ENCODE measurements at places on chromosomes 4 and X.

- no peak for DNase-seq
Observed at GRCh38 chr4:86946868-86947500, 12.2 kb downstream of the AFF1 start.

- no peak for DNase-seq
Observed at GRCh38 chr4:182819751-182820150, 97.4 kb downstream of the DCTD start.

DNA sequence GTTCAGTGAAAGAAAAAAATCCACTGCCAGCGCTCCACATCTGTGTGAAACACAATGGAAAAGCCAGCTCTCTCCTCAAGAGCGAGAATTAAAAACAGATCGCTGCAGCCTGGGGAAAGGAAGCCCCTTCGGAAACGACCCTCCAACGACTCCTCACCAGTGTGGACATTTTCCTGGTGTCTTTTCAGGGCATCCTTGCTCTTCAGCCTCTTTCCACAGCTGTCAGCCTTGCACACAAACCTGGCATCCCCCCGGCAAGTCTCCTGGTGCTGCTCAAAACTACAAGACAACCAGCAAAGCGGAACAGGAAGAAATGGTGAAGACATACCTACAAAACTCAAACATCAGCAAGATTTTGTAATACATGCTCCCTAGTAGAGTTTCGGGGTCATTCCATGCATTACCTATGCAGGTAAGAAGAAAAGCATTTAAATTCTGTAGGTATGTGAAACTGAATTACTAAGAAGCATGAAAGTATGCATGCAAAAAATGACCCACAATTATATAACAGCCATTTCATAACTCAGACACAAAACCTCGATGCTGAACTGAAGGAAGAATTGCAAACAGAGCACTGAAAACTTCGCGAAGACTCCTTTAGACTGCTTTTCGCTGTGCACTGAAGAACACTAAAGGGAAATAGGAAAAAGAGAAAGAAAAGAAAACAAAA, 106.1 kb downstream of the PRDM5 start:
- no peak for DNase-seq

- no peak for DNase-seq
Observed at GRCh38 chr4:15665753-15666365, 10.7 kb upstream of the FBXL5 start.

DNA sequence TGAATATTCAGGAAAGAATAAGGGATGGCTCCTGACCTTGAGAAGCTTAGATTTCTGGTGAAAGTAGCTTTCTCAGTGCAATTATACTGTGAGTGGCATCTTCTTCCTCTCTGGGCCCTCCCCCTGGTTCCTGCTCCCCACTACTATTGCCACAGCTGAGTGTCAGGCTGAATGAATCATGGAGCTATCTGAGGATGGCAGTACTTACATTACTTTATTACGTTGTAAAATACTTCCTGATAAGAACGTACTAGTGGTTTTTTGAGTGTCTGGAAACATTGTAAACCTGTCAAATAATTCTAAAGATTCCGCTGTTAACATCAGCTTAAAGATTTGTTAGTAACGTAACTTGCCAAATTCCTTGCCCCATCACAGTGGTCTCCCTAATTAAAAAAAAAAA, 36.2 kb downstream of the ARHGAP10 start:
- no peak for DNase-seq

DNA sequence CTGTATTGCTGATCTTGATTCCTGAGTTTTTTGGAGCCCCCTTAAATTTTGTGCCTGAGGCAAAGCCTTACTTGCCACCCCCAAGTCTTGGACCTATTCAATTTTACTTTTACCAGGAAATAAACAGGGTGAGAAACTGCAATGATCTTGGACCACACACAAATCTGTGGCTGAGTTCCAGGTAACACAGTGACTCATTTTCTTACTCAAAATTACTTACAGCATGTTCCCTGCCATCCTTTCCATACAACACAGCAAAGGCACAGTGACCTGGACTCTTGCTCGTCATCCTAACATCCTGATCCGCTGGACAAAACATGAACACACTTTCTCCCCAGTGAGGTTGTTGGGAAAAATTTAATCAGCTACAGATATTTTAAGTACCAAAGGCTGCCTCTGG, 60.7 kb upstream of the S100G start:
- no peak for DNase-seq

- peak; percentile 20 for DNase-seq
Observed at GRCh38 chr4:89101256-89102161, 9.8 kb upstream of the TIGD2 start.

- DNase-seq = no peak
Observed at GRCh38 chr4:5220028-5220427, 168.7 kb downstream of the STK32B start.

- no peak for DNase-seq
Observed at GRCh38 chr4:160142579-160142978, 1039.7 kb downstream of the RAPGEF2 start.

GRCh38 chr4:24024157-24024556, 134.3 kb upstream of the PPARGC1A start:
- no peak for DNase-seq

DNA sequence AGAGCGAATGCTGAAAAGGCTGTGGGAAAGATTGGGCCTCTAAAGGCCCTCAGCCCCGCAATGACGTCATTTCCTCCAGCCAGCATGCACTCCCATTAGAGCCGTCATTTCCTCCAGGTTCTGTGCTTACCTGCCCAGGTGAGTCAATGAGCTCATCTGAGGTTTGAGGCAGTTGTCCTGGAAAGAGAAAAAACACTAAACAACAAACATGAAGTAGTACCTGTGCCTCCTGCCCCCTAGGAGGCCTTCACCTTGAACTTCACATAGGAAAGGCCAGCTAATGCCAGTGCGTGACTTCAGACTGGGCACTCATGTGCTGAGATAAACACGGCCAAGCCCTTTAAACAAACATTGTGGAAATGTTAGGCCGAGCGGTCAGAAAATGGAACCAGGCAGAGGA, 55.9 kb downstream of the FHDC1 start:
- no peak for DNase-seq

- DNase-seq = no peak
Observed at GRCh38 chr4:98653890-98654867, 4.2 kb downstream of the TSPAN5 start.

DNA sequence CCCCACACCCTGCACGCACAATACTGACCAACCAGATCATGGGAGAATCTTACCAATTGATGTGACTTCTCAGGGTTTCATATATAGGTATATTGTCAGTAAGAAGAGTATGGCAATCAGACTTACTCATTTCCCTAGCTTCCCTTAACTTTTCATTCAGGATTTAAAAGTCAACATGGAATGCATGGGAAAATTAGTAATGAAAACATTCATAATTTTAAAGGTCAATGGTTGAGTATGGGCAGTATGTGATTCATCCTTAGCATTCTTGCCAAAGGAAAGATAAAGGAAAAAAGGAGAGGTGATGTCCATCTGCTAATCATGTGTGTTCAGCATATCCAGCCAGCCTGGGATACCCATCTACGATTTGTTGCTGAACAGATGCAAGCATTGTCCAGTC, 4.0 kb downstream of the DIPK2B start:
- no peak for DNase-seq

DNA sequence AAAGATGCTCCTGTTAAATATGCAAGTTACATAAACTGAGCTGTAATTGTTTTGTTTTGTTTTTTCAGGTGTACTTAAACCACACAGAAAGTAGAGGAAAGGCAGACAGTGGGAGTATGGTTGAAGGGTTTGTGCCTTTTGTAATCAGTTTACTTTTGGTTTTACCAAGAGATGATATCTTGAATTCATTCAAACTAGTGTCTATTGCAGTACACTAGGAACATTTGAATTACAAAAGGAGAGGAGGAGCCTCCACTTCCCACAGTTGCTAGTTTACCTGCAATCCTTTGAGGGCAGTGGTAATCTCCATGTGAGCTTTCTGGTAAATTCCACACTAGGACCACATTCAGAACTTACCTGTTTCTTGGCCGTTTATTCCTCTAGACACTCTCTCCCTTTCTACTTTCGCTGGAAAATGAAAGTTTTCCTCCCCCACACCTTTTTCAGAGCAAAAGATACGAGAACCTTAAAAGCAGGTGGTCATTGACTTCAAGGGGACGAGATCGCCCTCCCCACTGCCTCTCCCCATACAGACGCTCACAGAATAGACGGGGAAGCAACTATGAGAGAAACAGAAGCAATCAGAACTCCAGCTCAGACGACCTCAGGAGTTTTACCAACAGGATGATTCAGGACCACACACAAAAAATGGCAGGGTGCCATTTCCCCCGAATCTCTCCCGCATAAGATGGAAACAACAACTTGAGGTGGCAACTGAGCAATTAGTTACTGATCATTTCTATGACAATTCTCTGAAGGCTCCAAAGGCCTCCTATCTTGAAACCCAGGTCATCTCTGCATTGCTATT, 3.3 kb downstream of the RBM47 start:
- no peak for DNase-seq

DNA sequence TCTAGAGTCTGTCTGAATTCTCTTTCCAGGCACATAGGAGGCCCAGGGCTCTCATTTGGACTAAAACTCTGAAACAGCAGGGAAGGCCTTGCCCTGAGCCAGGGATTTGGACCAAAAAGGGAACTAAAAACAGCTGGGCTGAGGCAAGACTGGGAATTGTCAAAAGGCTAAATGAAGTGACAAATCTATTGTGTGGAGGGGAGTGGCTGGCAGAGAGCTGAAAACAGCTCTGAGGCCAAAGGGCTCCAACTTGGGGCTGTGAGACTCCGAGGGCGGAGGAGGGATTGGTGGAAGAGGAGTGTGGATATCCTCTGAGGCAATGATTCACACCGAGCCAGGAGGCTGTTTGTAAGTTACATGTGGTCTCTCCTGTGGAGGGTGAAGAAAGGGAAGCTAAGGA, 63.2 kb downstream of the PHEX start:
- no peak for DNase-seq

DNA sequence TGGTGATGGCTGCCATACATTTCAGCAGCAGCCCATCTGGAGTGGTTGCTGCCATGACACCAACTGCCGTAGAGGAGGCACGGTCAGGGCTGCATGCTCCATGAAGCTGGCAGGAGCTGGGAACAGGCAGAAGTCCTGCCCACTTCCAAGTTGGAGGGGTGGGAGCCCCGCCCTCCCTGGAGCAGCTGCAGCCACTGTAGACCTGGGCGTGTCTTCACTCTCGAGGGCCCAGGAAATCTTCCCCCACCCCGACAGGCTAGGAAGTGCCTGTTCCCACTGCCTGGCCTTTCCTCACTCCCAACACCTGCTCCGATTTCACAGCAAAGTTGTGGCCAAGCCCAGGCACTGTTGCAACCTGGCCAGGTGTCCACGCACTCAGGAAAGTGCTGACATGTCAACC, 42.3 kb downstream of the NALF2 start:
- DNase-seq = no peak

- DNase-seq = no peak
Observed at GRCh38 chrX:77060572-77060971, 386.6 kb upstream of the FGF16 start.

- no peak for DNase-seq
Observed at GRCh38 chr4:94571298-94571697, 119.6 kb downstream of the PDLIM5 start.

- DNase-seq = no peak
Observed at GRCh38 chr4:94758700-94759399, 1.1 kb downstream of the BMPR1B start.

GRCh38 chr4:169342906-169343564, 72.3 kb upstream of the SH3RF1 start:
- no peak for DNase-seq

GRCh38 chrX:19017271-19017670, 33.4 kb upstream of the PHKA2 start:
- DNase-seq = no peak

- DNase-seq = no peak
Observed at GRCh38 chrX:22012931-22013330, 19.2 kb upstream of the PHEX start.

GRCh38 chrX:13059637-13060499, 15.4 kb upstream of the FAM9C start:
- DNase-seq = no peak

GRCh38 chrX:11739776-11740175, 18.3 kb upstream of the MSL3 start:
- DNase-seq = no peak

DNA sequence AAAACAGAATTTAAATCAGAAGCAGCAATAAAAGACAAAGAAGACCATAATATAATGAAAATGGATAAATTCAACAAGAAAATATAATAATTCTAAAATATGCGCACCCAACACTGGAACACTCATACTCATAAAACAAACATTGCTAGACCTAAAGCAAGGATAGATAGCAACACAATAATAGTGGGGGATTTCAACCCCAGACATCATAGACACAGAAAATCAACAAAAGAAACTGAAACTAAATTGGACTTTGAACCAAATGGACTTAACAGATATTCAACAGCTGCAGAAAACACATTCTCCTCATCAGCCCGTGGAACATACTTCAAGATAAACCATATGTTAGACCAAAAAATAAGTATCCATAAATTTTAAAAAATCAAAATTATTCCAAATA, 1552.6 kb downstream of the C4orf33 start:
- no peak for DNase-seq

- DNase-seq = no peak
Observed at GRCh38 chrX:28491941-28492340, 95.3 kb upstream of the IL1RAPL1 start.

- no peak for DNase-seq
Observed at GRCh38 chr4:165667969-165668368, 205.1 kb upstream of the TLL1 start.

- peak; percentile 16 for DNase-seq
Observed at GRCh38 chr4:4386296-4386735, 586 bp upstream of the NSG1 start.

GRCh38 chr4:183554878-183555585, 50.2 kb downstream of the ING2 start:
- DNase-seq = no peak

DNA sequence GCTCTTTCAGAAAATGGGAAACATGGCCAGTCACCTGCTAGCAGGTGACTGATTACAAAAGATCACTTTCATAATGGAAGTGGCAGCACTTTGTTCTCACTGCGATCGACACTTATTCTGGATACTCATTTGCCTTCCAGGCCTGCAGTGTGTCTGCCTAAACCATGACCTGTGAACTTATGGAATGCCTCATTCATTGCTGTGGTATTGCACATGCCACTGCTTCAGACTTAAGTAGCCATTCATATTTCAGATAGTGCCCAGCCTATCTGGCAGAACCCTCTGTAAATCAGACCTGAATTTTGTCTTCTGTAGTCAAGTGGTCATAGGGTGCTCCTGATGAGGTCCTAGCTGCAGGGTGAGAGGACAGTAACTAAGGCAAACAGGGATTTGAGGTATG, 23.3 kb upstream of the MGST2 start:
- no peak for DNase-seq

DNA sequence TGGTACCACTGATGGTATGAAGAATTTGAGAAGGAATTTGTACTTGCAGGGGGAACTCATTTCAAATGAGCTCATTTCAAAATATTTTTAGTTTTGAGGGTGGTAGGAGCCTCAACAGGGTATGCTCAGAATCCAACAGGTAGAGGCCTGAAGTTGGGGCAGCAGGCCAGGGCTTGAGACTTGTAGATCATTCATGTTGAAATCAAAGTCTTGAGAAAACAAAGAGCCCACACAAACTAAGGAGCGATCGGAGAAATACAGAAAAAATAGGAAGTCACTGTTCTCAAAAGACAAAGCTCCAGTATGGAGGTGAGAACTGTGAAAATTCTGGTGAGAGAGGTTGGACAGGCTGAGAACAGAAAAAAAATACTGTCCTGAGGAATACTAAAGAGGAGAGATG, 979 bp upstream of the SLC9A6 start:
- no peak for DNase-seq

GRCh38 chr4:99324361-99324760, 3.2 kb upstream of the ADH1B start:
- DNase-seq = no peak

GRCh38 chr4:38703635-38704034, 39.6 kb downstream of the KLF3 start:
- DNase-seq = no peak

- no peak for DNase-seq
Observed at GRCh38 chr4:15361529-15361928, 66.3 kb upstream of the C1QTNF7 start.
